ENCODE measurements at places on chromosomes 2 and 18. TPM values are rescaled to one million over a fixed set of nuclear protein-coding genes. Genes with fewer than 3 reads are reported as not detected.

The SULT1C2 gene
- not detected for total RNA-seq

- no peak for DNase-seq
These were observed 46.3 kb downstream of the EN1 start for GRCh38 chr2:118801151-118801550.

DNA sequence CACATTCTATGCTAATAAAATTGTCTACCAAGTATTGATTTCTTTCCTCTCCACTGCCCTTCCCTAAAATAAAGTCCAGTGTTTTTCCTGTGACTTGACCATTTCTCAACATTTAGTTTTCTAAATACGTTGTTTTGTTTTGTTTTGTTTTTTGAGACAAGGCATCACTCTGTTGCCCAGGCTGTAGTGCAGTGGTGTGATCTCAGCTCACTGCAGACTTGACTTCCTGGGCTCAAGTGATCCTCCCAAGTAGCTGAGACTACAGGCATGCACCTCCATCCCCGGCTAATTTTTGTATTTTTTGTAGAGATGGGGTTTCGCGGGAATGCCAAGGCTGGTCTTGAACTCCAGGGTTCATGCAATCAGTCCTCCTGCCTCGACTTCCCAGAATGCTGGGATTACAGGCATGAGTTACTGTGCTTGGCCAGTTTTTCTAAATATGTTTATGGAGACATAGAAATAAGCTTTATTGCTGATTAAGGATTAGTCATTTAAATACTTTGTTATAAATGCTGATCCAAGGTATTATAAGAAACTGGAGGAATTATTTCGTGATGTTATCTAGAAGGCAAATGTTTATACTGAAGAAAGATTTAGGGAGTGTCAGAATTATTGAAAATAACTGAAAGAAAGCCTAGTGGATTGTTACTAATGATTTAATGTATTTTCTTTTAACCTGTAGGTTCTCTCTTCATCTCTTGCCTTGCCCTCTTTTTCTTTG is 5.7 kb upstream of the HTR2B start:
- no peak for DNase-seq

DNA sequence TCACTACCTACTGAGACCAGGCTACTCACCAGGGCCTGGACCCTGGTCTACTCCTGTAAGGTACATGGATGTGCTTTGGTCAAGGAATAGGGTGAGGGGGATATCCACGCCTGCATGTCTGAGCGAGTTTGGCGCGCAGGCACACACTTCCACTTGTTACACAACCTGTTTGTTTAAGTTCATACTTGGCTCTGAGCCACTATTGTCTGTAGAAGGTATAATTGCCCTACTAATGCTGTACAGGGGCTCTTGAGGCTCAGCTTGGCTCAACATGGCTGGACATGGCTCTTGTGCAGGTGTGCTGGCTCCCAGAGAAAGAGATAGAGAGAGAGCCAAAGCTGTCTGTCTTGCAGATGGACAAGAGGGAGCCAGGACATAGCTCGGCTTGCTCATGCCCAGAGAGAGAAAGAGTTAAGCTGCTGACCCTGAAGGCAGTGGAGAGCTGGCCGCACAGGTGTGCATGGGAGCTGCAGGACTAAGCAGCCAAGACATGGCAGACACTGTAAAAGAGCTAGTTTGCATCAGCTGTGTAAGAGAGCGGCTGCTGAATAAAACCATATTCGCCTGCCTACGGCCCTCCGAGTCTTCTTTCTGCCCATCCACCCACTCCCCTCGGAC is 35.2 kb downstream of the NPPC start:
- DNase-seq, result no peak

GRCh38 chr18:59469463-59470180 is 110.6 kb upstream of the LMAN1 start:
- no peak for DNase-seq

The CDH7 gene
- not detected for total RNA-seq

The CIDEA gene
- total RNA-seq, result not detected

DNA sequence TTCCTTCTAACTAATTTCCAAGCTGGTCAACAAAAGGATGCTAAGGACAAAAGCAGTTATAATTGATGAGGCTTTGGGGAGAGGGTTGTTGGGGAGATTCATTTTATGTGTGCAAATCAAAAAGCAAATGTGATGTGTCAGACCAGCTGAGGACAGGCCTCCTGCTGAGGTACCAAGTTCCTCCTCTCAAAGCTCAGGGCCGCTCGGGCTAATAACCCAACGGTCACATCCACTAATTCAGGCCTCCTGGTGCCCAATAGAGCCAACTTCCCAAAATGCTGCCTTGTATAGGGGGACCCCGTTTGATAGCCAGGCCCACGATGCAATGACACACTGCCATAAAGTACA is 88.6 kb upstream of the RTN4 start:
- DNase-seq, result no peak

The THADA gene
- 32.5 TPM for total RNA-seq

The IL1F10 gene
- total RNA-seq, result not detected

The TWIST2 gene
- not detected for total RNA-seq

GRCh38 chr2:74005786-74006185 is 21.1 kb downstream of the TET3 start:
- DNase-seq, result no peak

The PSMA8 gene
- 2.0 TPM for total RNA-seq

GRCh38 chr18:24095976-24096375 is 42.9 kb upstream of the CABYR start:
- DNase-seq, result no peak
